Cardiac septum (tissue), 1 donor: ENCODE measurements at places on chromosomes 5 and 9. TPM values are rescaled to one million over a fixed set of nuclear protein-coding genes. Genes with fewer than 3 reads are reported as not detected.

DNA sequence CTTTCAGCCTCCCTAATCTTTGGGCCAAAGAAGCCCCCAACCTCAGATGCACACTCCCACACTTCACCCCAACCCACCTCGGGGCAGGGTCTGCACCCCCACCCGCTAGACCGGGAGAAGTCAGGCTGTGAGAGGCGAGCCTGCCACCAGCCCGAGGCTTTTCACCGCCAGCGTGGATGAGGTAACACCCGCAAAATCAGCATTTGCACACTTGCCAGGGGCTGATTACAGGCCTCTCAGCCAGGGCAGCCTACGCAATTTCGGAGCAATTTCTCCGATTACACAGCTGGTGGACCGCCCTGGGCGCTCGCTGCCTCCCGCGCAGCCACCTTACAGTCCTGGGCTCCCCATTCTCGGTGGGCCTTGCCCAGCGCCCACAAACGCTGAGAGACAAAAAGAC is 68.5 kb downstream of the FOXD1 start:
- no peak for DNase-seq

GRCh38 chr9:78406933-78407332 is 110.0 kb downstream of the PSAT1 start:
- no peak for DNase-seq

DNA sequence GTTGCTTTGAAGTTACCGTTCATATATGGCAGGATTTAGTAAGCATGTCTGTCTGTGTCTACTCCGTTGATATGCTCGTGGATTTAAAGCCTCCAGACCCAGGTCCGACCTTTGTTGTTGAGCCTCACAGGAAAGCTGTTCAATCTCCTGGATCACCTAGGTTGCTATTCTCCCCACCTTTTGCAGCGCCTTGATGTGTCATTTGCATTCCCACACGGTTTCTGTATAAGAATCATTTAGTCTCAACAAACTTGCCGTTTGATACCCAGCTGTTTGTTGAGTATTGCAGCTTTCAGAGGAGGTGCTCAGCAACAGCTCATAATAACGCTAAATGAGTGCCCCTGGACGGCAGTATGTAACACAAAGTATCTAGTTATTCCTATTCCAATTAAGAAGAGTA is 1.2 kb upstream of the ADGRV1 start:
- no peak for DNase-seq

GRCh38 chr5:57311251-57311650 is 137.4 kb downstream of the GPBP1 start:
- no peak for DNase-seq

- no peak for DNase-seq
These were observed 28.8 kb downstream of the SMARCA2 start for GRCh38 chr9:2043881-2044462.

DNA sequence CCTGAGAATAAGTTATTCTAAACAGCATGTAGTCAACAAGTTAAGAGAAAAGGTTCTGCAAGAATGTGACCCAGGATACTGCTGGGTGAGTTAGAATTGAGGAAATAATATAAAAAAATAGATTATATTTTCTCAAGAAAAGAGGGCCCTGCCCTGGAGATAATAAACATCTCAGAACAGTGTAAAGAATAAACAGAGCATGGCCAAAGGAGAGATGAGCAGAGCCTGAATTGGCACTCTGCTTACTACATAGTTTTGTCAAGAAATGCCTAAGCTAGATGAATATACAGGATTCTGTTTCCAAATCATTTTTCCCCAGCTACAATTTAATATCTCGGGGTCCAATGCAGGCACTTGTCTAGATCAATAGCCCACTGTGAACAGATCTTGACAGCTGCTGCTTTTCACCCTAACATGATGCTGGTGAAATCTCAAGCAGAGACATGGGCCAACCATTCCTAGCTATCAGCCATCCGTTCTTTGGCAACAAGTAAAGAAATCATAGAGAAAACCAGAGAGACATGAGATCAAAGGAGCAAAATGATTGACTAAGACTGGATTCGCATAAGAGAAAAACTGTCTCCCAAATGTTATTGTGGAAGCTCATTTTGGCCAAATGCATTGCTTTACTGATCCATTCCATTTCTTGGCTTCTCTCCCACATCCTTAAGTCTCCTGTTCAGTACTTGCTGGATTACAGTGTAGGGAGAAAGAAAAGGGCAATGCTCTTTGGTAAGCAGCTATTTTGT is 173.2 kb downstream of the PRELID2 start:
- DNase-seq, result no peak

GRCh38 chr9:26863074-26863473 is 29.5 kb downstream of the CAAP1 start:
- no peak for DNase-seq

- DNase-seq, result no peak
These were observed 2.6 kb upstream of the TXNDC8 start for GRCh38 chr9:110340306-110340705.

DNA sequence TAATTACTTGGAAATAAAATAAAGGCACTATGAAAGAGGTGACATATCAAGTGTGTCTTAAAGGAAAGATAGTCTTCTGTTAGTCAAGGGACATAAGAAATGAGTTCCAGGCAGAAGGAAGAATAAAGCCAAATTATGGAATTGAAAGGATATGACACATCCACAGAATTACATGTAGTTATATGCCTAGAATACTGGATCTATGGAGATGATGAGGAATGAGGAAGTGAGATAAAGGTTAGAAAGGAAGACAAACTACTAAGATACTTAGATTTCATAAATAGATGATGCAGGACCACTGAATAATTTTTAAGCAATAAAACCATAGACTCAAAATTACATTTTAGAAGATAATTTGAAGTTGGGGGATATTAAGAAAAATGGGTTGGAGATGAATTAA is 609.8 kb downstream of the PTPRD start:
- no peak for DNase-seq

DNA sequence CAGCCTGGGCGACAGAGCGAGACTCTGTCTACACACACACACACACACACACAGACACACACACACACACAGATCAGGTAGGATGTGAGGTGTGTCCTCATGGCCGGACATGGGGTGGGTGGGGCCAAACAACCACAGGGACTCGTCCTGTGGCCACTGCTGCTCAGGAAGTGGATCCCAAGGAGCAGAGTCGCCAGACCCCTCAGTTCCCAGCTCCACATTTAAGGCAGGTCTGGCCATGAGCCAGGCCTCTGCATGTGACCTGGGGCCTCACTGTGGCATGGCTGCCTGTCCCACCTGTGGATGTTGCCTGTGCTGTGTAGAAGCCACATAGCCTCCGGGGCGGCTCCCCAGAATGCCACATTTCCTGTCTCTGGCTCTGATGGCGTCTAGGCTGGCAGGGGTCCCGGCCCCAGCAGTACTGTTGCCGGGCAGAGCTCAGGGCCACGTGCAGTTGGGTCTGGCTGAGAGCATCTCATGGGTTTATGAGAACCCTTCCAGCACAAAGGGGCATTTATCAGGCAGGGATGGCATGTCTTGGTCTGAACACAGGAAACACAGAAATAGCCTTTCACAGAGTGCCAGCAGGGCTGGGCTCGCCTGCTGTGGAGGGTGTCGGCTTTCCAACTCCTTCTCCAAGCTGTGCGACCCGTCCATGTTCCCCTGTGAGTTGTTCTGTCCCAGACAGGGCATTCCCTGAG is 9.9 kb upstream of the NINJ1 start:
- DNase-seq, result no peak

DNA sequence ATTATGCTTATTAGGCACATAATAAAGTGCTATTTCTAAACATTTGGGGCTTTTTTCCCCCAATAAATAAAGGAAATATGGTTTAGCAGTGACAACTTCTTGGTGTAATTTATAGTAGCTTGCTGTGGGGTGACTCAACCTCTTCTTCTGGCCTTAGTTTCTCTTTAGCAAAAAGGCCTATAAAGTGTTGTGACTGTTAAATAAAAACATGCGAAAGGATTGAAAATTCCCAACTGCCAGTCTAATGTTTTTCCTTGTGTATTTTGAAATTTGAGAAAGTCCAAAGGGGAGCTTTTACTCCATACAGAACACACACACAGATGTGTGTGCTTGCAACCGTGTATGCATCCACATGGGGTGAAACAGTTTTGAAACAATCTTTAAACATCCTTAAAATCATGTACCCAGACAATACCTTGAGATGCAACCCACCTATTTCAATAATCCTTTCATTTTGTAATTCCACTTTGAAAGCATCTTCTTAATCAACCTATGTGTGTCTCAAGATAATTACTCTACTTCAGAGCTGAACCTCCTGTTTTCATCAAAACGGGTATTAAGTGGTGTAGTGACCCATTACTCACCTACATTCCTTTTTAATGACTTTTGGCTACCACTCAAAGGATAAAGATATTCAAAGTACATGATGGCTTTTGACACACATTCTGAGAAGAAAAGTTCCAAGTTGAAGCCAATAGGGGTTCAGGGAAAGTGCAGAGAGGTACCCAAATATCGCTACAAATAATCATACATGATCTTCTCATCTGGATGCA is 123.8 kb downstream of the DROSHA start:
- no peak for DNase-seq

DNA sequence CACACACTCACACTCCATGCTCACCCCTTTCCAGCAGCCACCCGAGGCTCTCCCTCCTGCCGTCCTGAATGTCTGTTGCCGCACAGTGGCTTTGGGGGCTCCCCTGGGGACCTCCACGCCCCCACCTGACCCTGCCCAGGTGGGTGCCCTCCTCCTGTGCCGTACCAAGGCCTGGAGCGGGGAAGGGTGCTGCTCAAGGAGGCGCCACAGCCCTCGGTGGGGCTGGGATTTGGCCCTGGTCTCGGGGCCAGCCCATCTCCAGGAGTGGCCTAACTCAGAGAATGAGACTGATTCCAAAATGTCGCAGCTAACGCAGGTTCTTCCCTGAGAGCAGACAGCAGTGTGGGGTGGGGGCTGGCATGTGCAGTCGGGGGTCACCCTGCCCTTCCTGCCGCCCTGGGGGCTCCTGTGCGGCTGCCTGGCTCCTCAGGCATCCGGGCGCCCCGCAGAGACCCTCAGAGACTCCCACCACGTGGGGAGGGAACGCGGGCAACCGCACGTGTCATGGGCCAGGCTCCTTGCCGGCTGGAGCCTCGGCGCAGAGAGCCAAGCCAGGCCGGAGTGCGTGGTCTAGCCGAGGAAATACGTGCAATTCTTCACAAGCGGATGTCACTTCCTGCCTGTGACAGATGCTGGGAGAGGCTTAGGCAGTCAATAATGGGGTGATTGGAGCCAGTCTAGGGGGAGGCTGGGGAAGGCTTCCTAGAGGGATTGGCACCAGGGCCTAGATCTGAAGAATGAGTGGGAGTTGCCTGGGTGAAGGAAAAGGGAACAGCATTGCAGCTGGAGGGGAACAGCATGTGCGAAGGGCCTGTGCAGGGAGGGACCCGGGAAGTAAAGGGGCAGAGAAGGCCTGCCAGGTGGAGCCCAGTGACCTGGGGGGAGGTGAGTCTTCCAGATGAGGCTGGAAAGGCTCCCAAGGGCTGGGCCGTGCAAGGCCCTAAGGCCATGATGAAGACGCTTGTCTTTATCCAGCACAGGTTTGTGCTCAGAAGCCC is 44.1 kb downstream of the C9orf50 start:
- no peak for DNase-seq

- DNase-seq, result no peak
These were observed 137.6 kb upstream of the DAPK1 start for GRCh38 chr9:87359958-87360601.

GRCh38 chr5:171573451-171574225 is 154.2 kb downstream of the FGF18 start:
- DNase-seq, result no peak

- no peak for DNase-seq
These were observed 180.2 kb downstream of the FBXL17 start for GRCh38 chr5:108201721-108202120.

- no peak for DNase-seq
These were observed 61.3 kb downstream of the DROSHA start for GRCh38 chr5:31470608-31471007.

- DNase-seq, result no peak
These were observed 11.4 kb downstream of the TMEM245 start for GRCh38 chr9:109108318-109108717.

GRCh38 chr5:74382123-74382855 is 258.2 kb downstream of the ENC1 start:
- no peak for DNase-seq

DNA sequence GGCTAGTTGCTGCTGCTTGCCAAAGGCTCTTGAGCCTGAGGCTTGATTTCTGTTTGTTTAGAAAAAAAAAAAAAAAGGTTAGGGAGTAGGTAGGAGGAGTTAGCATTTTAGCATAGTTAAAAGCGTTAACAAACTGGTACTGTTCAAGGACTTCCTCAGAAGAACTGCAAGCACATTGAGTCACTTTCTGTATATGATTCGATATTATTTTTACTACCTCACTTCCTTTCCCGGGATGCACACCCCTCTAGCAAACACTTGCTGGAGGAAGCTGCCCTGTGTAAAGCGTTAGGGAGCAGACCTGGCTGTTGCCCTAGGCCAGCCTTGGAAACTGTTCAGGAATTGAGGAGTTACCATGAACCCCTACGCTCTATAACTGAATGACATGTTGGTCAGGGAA is 15.7 kb upstream of the CEP120 start:
- DNase-seq, result no peak

- peak; percentile 61 for DNase-seq
These were observed 54.6 kb upstream of the TCF7 start for GRCh38 chr5:134059758-134060495.

GRCh38 chr5:29697785-29698414 is 1495.6 kb upstream of the CDH6 start:
- DNase-seq, result no peak

GRCh38 chr5:95701074-95701473 is 18.3 kb upstream of the SPATA9 start:
- DNase-seq, result no peak

DNA sequence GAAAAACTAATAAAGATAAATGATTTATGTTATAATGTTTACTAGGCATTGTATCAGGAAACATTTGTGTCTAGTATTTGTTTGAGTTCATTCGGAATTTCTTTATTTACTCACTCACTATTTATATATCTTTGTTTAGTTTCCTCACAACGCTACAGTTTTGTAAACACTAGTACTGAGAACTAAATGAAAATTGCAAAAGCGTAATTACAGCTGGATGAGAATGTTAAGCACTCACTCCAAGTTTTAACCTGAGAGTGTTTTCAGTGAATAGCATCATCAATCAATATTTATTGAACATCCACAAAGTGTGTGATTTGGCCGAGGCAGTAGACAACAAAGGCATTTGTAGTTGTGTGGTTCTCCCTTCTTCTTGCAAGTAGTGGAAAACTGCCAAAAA is 969.6 kb upstream of the DMAC1 start:
- no peak for DNase-seq

DNA sequence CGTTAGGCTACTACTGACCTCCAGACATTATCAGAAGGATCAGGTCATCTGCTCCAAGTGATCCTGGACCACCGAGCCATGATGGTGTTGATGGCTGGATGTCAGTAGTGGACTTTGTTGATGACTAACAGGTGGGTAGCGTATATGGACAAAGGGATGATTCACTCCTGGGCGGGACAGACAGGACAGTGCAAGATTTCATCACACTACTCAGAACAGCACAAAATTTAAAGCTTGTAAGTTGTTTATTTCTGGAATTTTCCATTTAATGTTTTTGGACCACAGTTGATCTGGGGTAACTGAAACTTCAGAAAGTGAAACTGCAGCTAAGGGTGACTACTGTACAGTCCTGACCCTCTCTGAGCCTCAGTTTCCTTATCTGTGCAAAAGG is 12.7 kb downstream of the PDGFRB start:
- DNase-seq, result no peak

GRCh38 chr5:179733772-179734126 is 1.1 kb downstream of the MAML1 start:
- DNase-seq, result no peak

GRCh38 chr5:154223320-154223719 is 32.8 kb downstream of the GALNT10 start:
- no peak for DNase-seq

The PDE8B gene
- 5.7 TPM for total RNA-seq

The GLDC gene
- total RNA-seq, result 0.11 TPM

The TMC1 gene
- 0.27 TPM for total RNA-seq

The BOD1 gene
- 44.9 TPM for total RNA-seq

The SH3RF2 gene
- 231 TPM for total RNA-seq
